ENCODE measurements at places on chromosomes 13 and 19. TPM values are rescaled to one million over a fixed set of nuclear protein-coding genes. Genes with fewer than 3 reads are reported as not detected.

ZNF536 gene
- 0.11 TPM for polyA plus RNA-seq

SUPT5H gene
- 107 TPM for polyA plus RNA-seq

SHISA7 gene
- polyA plus RNA-seq = not detected

RYR1 gene
- polyA plus RNA-seq = 0.79 TPM

KIR2DL4 gene
- polyA plus RNA-seq = not detected

All from adipose tissue (tissue), 3 donors.